ENCODE measurements at places on chromosomes 16 and 17. TPM values are rescaled to one million over a fixed set of nuclear protein-coding genes. Genes with fewer than 3 reads are reported as not detected.
A peak's percentile ranks its signal among the peaks of the same experiment; 100 is the strongest.

GRCh38 chr17:73166731-73167581 is 2.1 kb downstream of the SSTR2 start:
- no peak for DNase-seq

Gene ADCY7
- 5.1 TPM for total RNA-seq

Gene GPRC5C
- total RNA-seq, result 17.1 TPM

GRCh38 chr16:2147981-2148671 is at the start of gene RAB26:
TSS of gene RAB26 (plus strand) at chr16:2148625. CDS start at chr16:2148784, 159 bp downstream.
- DNase-seq, result peak; percentile 90

- DNase-seq, result no peak
These were observed 381.7 kb downstream of the SLC39A11 start for GRCh38 chr17:72710834-72711233.

GRCh38 chr16:20332411-20332810 is 5.1 kb upstream of the GP2 start:
- DNase-seq, result no peak

DNA sequence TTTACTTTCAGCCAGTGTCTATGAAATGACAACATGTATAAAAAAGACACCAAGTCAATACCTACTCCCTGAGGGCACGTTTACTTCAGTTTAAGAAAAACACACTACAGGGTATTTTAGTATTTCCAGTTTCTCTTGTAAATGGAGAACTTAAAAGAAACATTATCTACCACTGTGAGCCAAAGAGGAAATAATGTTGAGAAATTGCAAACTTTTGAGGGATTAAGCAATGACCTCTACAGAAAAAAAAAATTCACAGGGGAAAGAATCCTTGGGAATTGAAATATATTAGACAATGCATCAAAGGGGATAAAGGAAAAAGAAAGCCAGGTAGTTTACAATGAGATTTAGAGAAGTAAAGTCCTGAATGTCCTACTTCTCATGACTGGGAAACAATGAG is 126.0 kb downstream of the KCNJ2 start:
- DNase-seq, result no peak

DNA sequence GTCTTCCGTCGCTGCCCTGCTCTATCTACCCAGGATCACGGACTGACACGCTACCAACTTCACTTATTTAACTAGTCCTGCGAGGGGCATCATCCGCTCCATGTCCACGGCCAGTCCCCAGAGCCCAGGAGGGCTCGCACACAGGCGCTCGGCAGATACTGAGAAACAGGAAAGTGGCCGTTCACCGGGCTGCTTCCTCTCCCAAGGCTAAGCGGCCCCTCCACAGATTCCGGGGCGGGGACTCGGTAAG is 388 bp downstream of the OXLD1 start:
- no peak for DNase-seq

Gene KRTAP1-1
- not detected for total RNA-seq

Gene MILR1
- total RNA-seq, result not detected

- DNase-seq, result peak; percentile 95
These were observed at the start of gene PRR29 for GRCh38 chr17:63998050-63998720. TSS of gene PRR29 (plus strand) at chr17:63998351. CDS start at chr17:63998365, 14 bp downstream.
